ENCODE measurements at places on chromosomes 1 and 21.

DNA sequence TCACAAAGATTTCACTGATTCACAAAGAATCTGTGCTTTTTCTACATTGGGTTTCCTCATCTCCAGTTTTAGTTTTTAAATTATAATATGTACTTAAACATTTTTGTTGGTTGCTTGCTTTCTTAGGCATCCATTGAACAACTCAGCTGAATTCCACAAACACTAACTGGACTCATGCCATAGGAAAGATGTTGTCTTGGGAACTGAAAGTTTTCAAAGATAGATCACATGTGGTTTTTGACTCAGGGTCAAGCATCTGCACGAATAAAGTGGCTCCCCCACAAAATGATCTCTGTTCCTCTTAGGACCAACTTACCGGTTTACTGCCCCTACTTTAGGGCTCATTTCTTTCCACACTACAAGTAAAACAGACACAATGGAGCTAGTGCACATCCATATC is 3.1 kb upstream of the KRTAP21-1 start:
- peak; percentile 10 for DNase-seq

DNA sequence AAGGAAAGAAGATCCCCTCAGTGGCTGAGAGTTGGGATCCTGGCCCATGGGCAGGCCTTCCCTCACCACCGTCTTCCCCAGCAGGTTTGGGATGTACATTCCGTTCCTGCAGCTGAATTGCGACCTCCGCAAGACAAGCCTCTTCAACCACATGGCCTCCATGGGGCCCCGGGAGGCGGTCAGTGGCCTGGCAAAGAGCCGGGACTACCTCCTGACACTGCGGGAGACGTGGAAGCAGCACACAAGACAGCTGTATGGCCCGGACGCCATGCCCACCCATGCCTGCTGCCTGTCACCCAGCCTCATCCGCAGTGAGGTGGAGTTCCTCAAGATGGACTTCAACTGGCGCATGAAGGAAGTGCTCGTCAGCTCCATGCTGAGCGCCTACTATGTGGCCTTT is 16.3 kb upstream of the KPNA6 start:
- no peak for DNase-seq

DNA sequence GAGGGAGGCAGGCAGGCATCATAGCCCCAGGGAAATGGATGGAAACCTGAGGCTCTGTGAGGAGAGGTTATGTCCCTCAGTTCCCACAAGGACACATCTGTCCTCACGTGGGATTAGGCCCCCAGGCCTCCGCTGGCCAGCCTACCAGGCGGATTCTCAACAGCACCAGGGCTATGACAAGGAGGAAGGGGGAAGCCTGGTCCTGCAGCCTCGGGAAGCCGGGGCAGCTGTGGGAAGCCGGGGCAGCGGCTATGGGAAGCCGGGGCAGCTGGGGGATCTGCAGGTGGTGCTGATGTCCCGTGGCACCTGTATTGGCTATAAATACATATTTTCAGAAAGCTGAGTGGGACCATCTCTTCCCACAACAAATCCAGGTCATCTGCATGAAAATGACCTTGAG is 19.7 kb downstream of the BSND start:
- DNase-seq = no peak

- DNase-seq = no peak
These were observed 15.1 kb downstream of the C1orf174 start for GRCh38 chr1:3884966-3885365.

- DNase-seq = no peak
These were observed 199.4 kb downstream of the FOXD2 start for GRCh38 chr1:47637111-47637685.

DNA sequence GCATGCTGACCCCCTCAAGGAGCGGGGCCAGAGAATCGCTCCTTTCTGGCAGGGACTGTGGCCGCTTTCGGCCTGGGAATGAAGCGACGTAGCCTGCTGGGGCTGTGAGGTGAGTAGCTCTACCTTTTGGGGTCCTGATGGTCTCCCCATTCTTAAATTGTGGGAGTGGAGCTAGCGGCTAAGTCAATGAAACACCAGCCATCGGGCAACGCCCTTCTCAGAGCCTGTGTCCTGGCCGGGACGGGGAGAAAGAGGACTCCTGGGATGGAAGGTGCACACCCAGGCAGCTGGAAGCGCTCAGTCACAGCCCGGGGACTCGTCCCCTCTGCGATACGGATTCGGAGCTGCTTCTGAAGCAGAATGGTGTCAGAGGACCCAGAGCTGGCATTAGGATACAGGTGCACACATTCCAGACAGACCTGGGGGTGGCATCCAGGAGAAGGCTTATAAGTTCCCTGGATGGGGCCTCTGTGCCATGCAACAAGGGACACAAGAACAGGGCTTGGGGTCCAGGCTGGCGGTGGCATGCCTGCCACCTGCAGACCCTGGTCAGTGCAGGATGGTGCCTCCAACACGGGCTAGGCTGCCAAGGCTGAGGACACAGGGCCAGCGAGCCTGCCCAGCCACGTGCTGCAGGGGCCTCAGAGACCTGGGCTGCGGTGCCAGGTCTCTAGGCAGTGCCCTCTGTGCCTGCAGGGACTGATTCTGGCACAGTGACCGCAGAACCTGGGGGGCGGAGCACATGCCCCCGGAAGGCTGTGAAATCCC is 945 bp upstream of the WNT9A start:
- DNase-seq = no peak

GRCh38 chr1:82449506-82450057 is 648.8 kb downstream of the ADGRL2 start:
- DNase-seq = no peak

DNA sequence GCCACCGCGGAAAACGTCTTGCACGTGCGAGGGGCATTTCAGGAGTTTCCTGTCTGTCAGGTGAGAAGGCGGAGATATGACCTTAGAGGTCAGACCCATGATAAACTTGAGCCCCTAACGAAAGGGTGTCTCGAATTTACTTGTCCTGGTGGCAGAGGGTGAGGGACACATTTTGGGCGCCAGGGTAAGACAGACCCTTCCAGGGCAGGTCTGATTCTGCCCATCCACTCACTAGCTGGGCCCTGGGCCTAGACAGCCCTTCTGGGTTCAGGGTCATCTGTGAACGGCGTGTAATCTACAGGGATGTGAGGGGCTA is 395 bp upstream of the CSRP1 start:
- DNase-seq = no peak

- DNase-seq = no peak
These were observed 357.9 kb upstream of the USP24 start for GRCh38 chr1:55572878-55573734.

- DNase-seq = no peak
These were observed 7.8 kb downstream of the TBX19 start for GRCh38 chr1:168288311-168289052.

GRCh38 chr1:75067975-75068374 is 66.2 kb upstream of the LHX8 start:
- DNase-seq = no peak

GRCh38 chr1:31170486-31170735 is 69.3 kb downstream of the NKAIN1 start:
- DNase-seq = no peak

GRCh38 chr21:14825514-14825974 is 239.3 kb downstream of the NRIP1 start:
- no peak for DNase-seq

GRCh38 chr1:11314959-11315358 is 42.0 kb downstream of the UBIAD1 start:
- peak; percentile 35 for DNase-seq

DNA sequence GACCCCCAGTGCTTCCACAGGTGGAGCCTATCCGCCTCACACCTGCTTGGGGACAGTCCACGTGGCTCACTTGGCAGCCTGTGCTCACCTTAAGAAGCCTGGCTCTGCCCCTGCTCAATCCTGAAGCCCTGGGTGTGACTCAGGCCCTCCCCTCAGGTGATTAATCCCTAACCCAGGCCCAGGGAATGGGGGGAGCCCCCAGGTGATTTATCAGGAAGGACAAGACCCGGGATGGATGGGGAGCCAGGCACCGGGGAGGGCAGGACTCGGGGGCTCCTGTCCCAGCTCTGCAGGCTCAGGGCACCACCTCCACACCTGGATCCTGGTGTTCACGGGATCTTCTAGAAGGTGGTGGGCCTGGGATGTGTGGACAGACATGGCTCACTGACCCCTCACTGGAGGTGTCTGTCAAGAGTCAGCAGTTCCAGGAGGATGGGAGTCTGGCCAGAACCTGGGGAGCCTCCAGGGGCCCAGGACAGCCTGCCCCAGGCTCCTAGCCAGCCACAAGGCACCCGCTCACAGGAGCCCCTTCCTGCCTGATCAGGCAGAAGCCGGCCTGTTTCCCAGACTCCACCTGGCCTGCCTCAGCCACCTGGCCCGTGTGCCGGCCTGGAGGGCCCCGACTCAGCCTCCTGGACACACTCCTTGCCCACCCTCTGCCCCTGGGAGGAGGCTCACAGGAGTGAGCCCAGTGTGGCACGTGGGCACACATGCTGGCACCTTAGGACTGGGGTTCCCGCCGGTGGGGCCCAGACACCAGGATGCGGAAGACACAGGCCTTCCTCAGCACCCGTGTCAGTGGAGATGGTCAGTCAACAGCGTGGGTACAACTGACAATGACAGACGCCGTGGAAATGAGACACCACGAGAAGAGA is 38.6 kb upstream of the COL6A1 start:
- no peak for DNase-seq

GRCh38 chr1:119648620-119649004 is 546 bp upstream of the ZNF697 start:
- no peak for DNase-seq

- DNase-seq = peak; percentile 84
These were observed 28.3 kb downstream of the DEGS1 start for GRCh38 chr1:224211206-224211962.

- DNase-seq = no peak
These were observed 382.3 kb upstream of the ZRANB2 start for GRCh38 chr1:71463144-71463543.

- DNase-seq = no peak
These were observed 49.7 kb upstream of the NEK7 start for GRCh38 chr1:198107091-198107501.

DNA sequence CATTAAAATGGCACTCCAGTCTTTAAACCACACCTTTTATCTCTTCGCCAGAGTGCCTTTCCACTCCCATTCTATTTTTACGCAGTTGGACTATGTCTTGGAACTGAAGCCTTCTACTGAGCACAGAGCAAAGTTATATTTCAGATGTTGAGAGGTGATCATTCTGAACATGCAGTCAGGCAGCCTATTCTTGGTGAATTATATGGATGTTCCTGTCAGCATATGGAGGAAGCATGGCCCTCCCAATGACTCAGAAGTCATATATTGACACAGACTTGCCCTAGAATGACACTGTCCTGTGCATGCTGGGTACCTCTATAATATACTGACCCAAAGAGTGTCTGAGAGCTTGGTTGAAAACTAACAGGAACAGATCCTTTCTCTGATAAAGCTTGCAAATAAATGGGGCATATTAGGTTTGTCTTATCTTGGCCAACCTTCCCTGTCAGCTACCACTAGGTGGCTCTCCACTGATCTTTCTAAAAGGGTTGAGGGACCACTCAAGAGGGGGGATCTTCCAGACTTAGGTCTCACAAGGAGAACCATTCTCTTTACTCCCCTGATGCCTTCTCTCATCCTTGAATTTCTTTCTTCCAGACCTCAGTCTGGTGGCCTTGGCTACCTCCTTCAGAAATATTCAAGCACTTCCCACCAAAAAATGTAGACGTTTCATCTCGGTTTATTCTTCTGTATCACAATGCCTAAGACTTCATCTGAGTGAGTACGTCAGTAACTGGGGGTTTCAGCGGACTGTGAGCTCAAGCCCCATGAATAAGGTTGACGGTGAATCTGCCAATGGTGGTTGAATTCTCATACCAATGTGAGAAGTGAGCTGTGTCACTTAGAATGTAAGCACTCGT is 11.8 kb upstream of the ALG14 start:
- peak; percentile 70 for DNase-seq

DNA sequence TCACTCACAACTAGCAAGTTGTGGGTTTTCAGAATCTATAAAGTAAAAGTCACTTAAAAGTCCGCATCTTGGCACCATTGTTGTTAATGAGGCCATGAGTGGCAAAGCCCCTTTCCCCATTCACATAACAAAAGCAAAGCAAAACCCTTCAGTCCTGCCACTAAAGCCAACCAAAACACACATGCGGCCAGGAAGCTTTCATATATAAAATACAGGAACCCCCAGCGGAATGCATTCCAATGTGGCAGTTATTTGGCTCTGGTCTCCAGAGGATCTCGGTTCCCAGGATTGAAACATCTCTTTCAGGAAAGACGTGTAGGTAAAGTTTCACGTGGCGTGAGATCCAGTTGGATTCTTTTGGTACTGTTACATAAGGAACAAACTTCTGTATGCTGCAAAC is 2.5 kb upstream of the LBR start:
- no peak for DNase-seq

DNA sequence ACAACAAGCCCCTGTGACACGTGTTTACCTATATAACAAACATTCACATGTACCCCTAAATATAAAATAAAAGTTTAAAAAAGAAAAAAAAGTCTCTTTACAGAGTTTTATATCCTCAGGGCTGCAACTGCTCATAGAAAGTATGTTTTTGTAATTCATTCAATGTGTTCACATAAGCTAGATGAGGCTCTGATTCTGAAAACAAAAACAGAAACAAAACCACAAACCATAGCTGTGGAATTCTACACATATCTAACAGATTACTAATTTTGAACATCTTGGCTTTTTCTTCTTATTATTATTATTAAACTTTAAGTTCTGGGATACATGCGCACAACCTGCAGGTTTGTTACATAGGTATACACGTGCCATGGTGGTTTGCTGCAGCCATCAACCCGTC is 579.6 kb upstream of the ZRANB2 start:
- no peak for DNase-seq

- no peak for DNase-seq
These were observed 18.4 kb upstream of the F3 start for GRCh38 chr1:94559921-94560320.

DNA sequence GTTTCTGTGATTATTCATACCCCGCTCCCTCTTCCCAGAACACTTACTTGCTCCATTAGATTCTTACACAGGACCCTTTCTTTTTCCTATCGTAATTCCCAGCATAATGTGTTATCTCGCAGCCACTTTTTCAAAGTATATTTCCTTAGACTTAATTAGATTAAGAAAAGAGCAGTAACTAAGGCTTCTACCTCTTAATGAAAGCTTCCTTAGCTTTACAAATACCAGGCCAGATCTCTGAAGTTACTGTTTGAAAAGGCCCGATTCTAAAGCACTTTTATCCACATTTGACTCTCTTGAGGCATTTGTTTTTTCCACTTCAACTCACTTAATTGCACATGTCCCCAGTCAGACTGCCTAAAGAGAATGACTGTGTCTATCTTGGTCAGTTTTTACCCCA is 1264.3 kb upstream of the ADGRL2 start:
- no peak for DNase-seq

DNA sequence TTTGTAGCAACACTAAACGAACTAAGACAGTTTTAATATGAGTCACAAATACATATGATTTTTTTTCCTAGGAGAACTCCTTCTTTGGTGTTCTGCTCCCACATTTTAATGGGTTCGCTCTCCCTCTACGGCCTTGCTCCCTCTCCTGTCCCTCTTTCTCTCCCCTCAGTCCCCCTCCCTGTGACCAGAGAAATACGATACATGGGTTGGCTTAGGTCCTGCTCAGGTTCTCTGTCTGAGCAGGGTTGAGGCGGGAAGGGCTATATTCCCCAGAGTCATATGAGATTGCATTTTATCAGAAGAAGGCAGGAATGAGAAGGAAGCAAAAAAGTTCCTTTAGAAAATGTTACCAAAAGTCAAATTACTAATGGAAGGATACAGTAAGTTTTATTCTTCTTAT is 44.6 kb downstream of the UBE2U start:
- DNase-seq = peak; percentile 19

All from tongue (tissue), 3 donors.